ENCODE measurements at places on chromosomes 12 and 14. TPM values are rescaled to one million over a fixed set of nuclear protein-coding genes. Genes with fewer than 3 reads are reported as not detected.

DNA sequence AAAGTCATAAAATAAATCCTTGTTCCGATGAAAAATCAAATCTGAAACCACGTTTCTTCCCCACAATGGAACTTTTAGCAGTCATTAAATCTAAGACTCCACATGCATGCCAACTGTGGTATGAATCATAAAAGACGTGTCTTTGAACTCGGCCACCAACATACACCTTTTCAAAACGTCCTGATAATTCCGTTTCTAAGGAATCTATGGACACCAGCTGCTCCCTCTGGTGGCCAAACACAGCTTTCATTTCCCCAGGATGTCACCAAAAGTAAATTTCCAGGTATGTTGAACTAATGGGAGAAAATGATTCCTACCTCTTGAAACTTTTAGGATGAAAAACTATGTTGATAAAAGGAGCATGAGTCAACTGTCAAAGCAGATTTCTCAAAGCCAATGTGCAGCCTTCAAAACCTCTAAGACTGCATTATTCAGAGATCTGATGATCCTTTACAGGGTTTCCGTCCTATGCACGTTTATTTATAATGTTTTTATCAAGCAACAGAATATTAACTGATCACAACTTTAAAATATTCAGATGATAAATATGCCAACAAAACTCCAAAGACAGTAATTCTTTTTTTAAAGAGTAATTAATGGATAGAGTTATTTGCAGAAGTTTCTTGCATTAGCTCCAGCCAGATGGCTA lies 96.2 kb downstream of the CIT start:
- DNase-seq, result no peak

GRCh38 chr12:16573398-16574077 lies 32.4 kb downstream of the LMO3 start:
- no peak for DNase-seq

GRCh38 chr14:21768116-21768874 lies 94.7 kb upstream of the OR4E1 start:
- no peak for DNase-seq

- no peak for DNase-seq
Measured at GRCh38 chr14:61537563-61538463, 157.5 kb upstream of the HIF1A start.

DNA sequence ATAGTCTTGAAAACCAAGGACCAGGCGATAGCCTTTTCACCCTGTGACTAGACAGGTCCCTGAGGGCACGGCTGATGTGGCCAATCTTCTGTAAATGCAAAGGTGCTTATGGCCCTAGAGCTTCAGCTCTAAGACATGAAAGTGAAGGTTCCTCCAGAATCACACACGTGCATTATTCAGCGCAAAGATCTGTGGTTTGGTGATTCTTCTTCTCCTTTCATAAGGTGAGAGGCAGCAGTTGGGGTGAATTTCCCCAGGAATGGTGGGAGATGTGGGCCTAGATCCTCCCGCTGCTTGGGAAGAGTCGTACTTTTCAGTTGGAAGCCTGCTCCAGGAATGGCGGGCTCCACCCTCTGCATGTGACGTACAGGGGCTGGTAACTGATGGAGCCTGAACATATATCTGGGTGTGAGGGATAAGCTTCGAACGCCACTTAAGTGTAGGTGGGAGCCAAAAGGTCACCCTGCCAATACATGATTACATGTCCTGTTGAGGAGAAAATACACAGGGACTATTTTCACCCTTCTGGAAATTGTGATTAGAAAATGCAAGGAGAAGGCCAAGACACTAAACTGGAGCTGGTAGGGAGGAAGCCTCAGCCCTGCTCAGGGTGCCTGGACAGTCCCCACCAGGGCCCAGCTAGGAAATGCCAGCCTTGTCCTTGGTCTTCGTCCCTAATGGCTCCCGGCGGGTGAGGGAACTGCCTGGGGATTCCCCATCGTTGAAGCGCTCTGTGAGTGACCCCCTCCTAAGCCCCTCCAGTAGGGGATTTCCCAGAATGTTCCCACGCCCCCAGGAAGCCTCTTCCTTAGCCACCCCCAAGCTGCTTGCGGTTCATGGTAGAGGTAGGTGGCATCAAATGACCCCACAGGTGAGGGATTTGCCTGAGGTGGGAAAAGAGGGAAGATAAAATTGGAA lies 17.6 kb downstream of the BATF start:
- no peak for DNase-seq

DNA sequence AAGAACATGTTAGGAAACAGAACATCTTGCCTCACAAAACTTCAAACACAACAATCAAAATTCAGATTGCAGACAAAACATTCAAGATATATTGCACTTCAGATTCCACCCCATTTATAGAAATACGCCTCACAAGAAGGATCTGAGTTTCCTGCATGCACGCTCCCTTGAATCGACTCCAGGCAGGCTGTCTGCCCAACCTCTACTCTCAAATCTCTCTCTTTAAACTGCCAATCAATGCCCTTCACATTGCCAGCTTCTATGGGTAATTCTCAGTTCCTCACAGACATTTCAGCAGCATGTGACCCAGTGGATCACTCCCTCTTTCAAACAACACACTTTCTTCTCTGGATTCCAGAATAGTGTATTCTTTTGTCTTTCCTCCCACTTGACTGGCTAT lies 184.1 kb downstream of the PRKD1 start:
- no peak for DNase-seq

DNA sequence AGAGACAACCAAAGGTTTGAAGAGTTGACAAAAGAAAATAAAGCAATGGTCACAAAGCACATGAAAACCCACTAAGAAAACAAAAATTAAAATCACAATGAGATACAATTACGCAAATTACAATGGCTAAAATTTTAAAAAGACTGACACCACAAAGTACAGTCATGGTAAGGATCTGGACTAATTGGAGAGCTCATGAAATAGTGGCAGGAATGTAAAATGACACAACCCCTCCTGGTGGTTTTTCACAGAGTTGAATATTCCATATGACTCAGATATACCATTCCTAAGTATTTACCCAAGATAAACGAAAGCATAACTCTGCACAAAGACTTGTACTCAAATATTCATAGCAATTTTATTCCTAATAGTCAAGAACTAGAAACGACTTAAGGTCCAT lies 65.9 kb downstream of the NOVA1 start:
- no peak for DNase-seq

DNA sequence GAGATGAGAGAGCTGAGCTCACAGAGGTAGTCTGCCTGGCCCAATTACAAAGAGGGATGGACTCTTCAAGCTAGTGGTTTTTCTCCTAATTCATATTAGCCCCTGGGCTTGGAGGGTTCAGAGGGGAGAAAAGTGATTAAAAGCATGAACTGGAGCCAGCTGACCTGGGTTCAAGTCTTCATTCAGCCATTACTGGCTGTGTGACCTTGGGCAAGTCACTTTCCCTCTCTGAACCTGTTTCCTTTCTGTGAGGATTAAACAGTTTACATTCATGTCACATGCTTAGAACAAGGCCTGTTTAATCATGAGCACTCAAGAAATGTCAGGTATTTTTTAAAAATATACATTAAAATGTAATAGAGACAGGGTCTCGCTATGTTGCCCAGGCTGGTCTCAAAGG lies 7.2 kb upstream of the POP5 start:
- DNase-seq, result no peak

DNA sequence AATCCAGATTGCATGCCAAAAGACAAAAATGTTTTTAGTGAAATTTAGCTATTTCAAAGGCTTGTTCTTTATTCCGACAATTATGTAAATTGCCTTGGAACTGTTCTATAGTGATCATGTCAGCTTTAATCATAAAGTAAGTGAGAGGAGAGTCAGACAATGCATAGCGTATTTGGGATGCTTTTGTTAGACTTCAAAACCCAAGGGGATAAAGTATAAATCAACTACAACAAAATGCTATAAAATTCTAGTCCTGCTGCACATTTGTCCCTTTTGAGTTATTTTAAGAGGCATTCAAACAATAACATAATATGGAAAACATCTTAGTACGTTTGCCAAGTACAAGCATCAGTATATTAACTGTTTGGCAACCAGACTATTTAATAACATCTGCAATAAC lies 11.3 kb downstream of the RTRAF start:
- no peak for DNase-seq

DNA sequence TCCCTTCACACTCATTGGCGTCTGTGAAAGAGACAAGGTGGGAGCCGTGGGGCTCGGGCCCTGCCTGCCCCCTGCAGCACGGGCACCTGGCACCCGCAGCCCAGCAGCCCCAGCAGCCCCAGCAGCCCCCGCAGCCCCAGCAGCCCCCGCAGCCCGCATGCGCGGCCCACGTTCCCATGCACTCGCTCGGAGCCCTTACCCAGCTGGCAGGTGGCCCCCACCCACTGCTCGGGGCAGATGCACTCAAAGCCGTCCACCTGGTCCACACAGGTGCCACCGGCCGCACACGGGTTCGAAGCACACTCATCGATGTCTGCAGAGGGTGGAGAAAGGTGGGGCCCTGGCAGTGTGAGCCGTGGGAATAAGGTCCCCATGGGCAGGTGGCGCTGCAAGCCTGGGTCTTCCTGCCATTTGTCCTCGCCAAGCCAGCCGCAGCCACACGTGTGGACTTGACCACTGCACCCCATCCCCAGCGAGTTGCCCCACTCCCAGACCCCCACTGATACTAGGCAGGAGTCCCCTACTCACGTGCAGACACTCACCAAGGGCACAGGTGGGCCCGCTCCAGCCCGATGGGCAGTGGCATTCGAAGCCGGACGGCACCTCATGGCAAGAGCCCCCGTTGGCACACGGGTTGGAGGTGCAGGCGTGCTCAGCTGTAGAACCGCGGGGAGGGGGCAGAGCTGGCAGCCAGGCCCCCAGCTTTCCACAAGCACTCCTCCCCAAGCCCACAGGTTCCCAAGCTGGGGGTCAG lies 17.3 kb downstream of the JAG2 start:
- DNase-seq, result no peak

GRCh38 chr12:5773550-5773949 lies 171.5 kb downstream of the ANO2 start:
- no peak for DNase-seq

- no peak for DNase-seq
Measured at GRCh38 chr12:55467836-55468235, 2.1 kb downstream of the OR6C70 start.

- DNase-seq, result no peak
Measured at GRCh38 chr12:91384806-91385205, 202.2 kb upstream of the DCN start.

DNA sequence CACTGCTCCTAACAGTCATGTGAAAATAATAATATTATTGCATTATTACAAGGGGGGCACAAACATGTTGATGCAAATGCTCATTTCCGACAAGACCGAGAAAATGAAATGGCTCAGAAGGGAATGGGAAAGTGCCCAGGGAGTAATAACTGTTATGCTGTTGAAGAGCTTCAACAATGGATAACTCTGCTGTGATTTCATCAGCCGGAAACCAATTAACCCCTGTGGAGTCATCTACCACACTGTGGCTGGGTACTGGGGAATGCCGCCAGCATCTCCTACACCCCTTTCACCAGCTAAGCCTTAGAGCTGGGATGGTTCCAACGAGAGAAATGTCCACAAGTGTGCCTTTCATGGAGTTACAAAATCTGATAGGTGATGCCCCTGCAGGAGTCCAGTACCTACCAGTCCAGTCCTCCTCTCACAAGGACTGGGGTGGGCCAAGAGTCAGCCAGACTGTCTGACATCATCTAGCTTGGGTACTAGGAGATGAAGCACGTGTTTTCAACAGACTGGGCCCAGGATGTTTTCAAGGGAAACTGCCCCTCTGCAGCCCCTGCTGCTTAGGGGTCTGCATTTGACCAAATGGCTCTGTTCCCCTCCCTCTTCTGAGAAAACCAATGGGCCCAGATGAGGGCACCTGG lies 509.3 kb upstream of the CCDC196 start:
- no peak for DNase-seq

DNA sequence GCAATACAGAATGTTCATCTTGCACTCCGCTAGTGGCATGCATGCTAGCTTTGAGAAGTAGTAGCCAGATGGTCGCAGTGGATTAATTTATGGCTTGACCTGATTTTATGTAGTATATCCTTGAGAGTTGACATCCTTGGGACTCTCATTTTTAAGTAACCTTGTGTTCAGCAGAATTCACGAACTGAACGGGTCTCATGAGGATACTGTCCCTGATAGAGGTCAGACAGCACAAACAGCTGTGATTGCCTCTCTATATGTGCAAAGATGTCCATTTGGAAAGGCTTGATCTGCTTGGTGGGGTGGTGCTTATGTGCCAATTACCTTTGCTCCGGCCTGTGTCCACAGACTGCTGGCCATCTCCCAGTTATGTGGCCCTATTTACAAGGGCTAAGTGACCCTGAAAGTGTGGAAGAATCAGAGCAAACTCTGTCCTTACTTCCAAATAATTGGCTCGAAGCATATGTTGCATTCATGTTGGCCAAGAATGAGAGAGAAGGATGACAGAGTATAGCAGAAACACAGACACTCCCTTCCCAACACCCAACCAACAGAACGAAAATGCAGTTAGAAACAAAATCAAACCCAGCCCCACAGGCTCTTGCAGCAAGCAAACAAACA lies 167.1 kb downstream of the CRADD start:
- no peak for DNase-seq

- DNase-seq, result no peak
Measured at GRCh38 chr12:104299842-104300481, 3.6 kb upstream of the EID3 start.

GRCh38 chr12:26803552-26803951 lies 29.4 kb downstream of the ITPR2 start:
- no peak for DNase-seq

- DNase-seq, result no peak
Measured at GRCh38 chr14:106044949-106045596, 518.7 kb downstream of the TMEM121 start.

- DNase-seq, result no peak
Measured at GRCh38 chr12:81668475-81668874, 90.7 kb downstream of the PPFIA2 start.

DNA sequence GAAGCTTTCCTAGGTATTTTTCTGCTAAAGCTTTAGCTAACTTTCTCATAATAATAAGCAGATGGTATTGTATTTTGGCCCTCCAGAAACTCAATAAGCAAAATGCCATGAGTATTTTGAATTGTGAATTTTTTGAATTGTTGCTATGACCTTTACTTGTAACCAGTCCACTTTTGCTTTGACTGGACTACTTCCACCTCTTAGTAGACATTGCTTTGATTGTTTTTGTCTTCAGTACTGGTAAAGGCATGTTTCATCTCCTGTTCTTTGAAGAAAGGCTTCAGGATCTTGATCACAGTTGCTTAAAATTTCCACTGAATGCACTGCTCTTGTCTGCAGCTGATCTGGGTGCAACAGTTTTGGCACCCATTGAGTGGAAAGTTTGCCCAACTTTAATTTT lies 102.3 kb downstream of the TRMT5 start:
- DNase-seq, result no peak

FERMT2 gene
- total RNA-seq, result 22.2 TPM

IL22 gene
- total RNA-seq, result not detected

DDX24 gene
- total RNA-seq, result 63.9 TPM

PZP gene
- total RNA-seq, result not detected

TESPA1 gene
- total RNA-seq, result 6.7 TPM

CLEC4C gene
- total RNA-seq, result not detected

TMX1 gene
- 32.9 TPM for total RNA-seq

TMEM116 gene
- total RNA-seq, result 4.7 TPM

PPP1R36 gene
- total RNA-seq, result 1.3 TPM

ASCL1 gene
- total RNA-seq, result not detected

CACNA1C gene
- 13.5 TPM for total RNA-seq

SLC38A4 gene
- 2.3 TPM for total RNA-seq

SLC4A8 gene
- 0.12 TPM for total RNA-seq
